Small intestine (tissue), 16 donors: ENCODE measurements at places on chromosomes 7 and 10.

GRCh38 chr7:37782166-37782565 is 66.2 kb upstream of the NME8 start:
- no peak for DNase-seq

DNA sequence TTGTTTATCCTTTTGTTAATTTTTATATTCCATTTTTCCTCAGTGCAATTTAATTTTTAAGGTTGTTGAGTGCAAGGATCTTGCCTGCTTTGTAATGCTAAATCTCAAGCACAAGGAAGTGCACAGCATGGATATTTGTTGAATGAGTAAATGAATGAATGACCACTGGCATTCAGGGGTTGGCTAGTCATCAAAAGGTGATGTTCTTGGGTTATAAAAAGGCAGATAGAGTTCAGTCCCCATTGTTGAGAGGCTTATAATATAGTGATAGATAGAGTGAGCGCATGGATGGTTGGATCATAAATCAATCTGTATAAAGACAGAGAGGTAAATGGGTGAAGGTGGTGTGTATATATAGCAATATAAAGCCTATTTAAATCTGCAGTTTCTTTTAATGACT is 193.2 kb upstream of the KLF6 start:
- DNase-seq: no peak

DNA sequence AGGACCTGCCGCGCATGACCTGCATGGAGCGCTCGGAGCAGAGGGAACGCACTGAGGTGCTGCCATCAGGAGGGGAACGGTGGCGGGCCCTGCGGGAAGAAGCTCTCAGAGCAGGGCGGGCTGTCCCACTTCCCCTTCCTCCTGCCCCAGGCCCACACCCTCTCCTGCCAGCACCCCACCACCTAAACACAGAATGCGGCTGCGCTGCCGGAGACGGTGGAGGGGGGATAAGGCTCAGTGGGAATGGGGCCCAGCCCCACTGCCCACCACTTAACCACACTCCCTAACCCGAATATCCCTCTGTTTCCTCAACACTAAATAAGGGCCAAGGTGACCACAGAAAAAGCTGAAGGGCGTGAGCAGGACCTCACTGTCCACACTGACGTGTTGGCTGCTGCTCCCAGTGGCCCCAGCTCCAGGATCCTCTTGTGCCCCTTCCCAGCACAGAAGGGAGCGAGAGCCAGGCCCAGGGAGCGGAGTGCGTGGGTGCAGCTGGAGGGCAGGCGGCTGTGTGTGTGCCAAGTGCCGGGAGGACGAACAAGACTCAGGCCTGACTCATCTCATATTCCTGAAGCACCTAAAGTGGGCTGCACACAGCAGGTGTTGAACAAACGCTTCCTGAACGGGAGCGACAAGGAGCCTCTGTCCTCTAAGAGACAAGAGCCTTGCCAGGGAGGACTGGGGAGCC is 116.8 kb downstream of the MAD1L1 start:
- no peak for DNase-seq

- no peak for DNase-seq
Measured at GRCh38 chr10:102767428-102768160, 23.8 kb downstream of the WBP1L start.

DNA sequence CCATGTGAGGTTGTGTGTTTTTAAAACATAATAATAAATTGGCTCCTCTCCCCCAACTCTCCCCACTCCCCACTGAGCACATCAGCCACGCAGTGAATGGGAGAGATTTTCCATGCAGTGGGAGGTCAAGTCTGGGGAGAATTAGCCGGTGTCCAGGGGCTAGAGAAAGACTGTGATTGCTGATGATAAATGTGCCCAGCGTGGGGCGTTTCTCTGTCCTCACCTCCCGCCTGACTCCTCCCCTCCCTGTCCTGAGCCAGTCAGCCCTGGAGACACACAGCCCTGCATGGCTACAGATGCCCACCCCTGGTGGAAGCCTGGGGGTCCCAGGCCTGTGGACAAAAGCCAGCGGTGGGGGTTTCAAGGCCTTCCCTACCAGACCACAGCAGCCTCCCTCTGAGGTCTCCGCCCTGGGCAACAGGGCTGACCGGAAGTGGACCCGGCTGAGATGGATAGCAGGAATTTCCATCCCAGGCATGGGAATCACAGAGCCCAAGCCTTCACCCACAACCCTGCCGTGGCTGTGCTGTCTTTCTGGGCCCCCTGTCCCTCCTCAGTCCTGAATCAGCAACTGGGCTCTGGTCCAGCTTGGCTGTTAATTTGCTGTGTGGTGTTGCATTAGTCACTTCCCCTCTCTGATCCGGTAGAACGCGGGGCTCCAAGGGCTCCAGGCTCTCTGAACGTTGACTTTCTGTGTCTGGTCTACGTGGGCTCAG is 46.8 kb upstream of the SLC29A3 start:
- no peak for DNase-seq

DNA sequence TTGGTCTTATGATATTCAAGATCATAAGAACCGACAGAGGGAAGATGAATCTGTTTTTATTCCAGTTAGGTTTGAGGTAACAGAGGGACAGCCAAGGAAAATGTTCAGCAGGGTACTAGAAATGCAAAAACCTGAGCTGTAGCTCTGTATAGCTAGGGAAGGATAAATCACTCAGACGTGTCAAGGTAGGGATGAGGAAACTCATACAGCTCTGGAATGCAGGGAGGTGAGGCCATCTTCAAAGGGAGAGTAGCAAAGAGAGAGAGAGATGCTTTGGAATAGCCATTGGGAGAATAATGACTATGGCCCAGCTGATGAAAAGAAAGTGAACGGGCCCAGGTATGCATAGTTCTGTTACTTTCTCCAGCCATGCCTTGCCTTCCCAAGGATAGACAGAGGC is 77.8 kb downstream of the PAX2 start:
- no peak for DNase-seq

DNA sequence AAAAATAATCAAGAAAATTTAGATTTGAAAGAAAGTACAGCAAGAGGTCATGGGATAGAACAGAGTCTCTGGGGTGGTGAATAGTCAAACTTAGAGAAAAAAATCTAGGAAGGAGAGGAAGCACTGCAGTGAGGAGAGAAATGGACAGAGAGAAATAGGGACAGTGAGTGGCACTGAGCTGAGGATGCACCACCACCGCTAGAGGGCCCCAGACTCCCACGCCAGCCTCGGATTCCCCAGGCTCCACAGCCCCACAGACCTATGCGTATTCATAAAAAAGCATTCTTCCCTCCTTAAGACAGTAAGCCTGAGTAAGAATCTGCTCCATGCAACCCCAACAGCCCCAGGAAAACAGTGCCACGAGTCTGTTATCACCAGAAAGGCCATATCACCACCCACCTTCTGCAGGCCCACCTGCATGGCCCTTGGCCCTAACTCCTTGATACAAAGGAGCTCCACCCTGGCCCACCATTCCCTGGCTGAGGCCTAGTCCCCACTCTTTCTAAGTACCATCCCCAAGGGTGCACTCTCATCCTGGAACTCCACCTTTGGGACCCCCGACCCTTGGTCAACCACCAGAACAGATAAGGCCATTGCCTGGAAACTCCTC is 91.0 kb downstream of the ALOX5 start:
- peak; percentile 82 for DNase-seq

DNA sequence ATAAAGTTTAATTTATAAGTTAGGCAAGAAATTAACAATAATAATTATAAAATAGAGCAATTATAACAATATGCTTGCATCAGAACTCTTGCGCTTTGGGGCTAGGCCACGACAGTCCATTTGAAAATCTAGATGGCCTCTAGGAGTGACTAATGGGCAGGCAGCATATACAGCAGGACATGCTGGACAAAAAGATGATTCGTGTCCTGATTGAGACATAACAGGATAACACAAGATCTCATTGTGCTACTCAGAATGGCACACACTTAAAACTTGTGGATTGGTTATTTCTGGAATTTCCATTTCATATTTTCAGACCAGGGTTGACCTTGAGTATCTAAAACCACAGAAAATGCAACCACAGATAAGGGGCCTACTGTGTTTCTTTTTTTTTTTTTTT is 27.5 kb downstream of the CTNNA3 start:
- no peak for DNase-seq

DNA sequence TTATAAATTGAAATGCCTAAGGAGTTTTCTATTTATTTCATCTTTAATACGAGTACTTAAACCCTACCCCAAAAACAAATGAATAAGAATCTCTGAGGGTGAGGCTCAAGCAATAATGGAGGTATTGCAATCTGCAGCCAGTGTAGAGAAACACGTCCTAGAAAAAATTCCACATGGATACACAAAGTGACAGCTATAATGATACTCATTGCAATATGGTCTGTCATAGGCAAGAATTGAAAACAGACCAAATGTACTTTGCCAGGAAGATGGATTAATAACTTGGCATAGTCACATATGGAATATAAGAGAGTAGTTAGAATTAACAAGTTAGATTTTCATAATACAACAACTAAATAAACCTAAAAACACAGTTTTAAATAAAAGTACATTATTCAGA is 440.1 kb upstream of the STEAP1 start:
- DNase-seq: no peak

- no peak for DNase-seq
Measured at GRCh38 chr10:44865289-44865671, 45.9 kb upstream of the TMEM72 start.

GRCh38 chr7:326273-326672 is 36.3 kb downstream of the FOXL3 start:
- no peak for DNase-seq

DNA sequence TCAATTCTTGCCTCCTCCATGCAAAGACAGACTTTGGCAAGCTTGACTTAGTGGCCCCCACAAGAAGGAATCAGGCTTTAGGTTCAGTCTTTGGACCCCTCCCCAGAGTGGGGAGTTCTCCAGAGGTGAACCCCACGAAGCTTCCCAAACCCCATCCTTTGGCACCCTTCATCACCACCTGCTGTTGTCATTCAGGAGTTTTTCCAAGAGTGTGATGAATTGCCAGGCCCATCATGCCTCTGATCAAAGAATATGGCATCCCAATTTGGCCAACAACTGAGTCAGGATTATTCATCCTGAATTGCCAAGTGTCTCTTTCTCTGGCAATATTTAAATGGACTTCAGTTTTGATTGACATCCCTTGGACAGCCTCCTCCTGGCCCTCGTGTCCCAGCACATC is 404.7 kb upstream of the MKI67 start:
- no peak for DNase-seq

GRCh38 chr10:88582411-88582805 is 710 bp downstream of the RNLS start:
- no peak for DNase-seq

DNA sequence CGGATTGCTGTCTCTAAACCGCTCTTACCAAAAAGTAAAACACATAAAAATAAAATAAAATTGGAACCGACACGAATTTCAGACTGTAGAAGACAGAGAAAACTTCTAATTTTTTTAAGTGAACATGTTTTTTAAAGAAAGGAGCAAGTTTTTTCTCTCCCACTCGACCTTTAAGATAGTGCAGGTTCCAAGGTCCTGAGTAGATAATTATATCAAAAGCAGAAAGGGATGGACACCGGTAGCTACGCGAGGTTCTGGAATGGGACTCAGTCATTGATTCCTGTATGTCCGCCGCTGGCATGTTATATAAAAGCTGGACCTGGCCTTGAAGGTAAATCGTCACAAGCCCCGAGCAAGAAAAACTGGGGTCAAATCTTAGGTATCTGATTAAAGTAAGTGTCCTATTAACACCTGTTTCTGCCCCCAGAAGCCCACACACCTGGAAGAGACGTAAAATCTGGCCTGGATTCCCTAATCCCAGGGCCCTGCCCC is 462 bp upstream of the CISD1 start:
- DNase-seq: no peak

DNA sequence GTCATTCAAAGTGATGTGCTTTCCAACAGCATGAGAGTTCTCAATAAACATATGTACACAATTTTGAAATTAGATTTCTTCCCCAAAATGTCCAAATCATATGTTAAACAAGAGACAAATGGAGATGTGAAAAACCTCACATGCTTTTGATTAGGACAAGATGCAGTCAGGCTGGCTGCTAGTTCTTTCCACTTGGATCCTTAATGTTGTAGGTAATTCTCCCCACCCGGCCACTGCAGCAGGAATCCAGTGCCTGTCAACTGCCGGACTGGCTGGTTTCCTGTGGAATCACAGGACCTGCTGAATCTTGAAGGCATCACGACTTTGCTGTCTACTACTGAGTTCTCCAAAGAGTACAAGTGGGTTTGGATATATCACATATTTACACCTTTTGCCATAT is 138.6 kb upstream of the AKR1E2 start:
- no peak for DNase-seq

DNA sequence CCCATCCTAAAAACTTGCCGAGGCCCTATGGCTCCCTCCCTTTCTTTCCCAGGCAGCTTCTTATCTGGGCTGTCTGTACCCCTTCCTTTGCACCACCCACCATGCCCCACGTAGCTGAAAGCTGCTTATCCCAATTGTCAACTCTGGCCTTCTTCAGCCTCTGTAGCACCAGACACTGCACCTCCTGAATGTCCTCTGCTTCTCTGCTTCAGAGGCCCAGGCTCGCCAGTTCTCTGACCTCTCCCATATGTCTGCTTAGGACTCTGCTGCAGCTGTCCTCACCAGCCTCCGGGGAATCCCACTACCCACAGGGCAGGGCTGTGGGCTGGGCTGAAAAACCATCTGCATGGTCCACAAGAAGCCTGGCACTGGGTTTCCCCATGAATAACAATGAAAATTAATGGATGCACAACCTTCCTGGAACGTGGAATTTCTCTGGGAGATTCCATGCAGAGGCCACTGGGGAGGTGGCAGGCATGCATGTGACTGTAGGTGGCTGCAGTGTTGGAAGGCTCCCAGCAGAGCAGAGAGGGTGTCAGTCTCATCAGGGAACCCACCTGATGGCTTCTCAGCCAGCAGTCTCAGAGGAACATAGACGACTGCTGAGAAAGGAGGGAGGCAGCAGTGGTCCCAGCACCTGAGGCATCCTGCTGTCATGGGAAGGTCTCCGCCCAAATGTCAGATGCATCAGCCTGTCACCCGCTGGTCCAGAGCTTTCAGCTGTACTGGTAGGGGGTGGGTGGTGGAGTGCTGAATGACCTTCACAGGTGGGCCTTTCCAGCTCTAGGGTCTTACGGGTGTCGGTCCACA is 16.8 kb upstream of the SH2D4B start:
- no peak for DNase-seq

GRCh38 chr7:76016191-76016947 is 22.0 kb upstream of the TMEM120A start:
- no peak for DNase-seq

- no peak for DNase-seq
Measured at GRCh38 chr7:150780292-150780691, 19.9 kb downstream of the TMEM176B start.

DNA sequence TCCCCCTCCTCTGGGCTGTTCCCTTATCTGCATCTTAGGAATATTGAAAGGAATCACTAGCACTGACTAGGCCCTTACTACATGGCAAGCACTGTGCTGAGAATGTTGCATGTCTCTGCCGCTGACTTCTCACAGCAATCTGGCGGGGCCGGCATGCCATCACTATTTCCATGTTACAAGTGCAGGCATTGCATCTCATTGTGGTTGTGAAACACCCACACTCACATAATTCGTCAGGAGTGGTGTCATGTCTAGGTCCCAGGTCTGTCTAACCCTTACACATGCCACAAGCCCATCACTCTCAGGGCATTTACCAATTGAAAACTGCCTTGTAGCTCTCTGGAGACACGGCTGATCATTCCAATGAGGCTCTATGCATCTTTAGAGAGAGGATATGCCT is 8.5 kb upstream of the IL2RA start:
- DNase-seq: no peak
